ENCODE measurements at places on chromosomes 3 and 15.

DNA sequence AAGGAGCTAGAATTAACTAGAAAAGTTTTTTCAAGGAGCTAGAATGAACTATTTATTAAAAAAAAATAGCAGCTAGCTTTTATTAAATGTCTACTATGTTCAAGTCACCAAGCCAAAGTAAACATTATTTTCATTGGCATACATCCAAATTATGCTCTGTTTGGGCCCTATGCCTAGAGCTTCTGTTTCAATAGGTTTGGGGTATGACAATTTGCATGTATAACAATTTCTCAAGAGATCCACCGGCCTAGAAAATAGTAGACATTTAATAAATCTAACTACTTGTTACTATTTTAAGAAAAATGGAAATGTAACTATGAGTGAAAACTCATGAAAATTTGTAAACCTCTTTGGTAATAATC, 8.0 kb downstream of the GABRR3 start:
- DNase-seq: no peak

DNA sequence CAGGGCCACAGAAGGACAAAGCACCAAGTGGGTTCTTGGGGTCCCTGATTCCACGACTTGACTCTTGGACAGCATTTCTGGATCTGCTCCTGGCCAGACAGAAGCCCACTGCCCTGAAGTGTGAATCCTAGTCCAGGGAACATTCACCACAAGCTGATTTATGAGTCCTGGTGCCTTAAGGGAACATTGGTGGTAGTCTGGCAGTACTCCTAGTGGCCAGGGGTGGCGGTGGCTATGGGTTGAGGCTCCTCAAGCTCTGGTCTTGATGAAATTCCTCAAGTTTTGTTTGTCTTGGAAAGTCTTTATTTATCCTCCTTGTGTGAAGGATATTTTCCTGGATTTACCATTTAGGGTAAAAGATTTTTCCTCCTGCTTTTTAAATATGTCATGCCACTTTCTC, 307.5 kb downstream of the PYDC2 start:
- DNase-seq: no peak

- DNase-seq: no peak
Observed at GRCh38 chr3:26768068-26768651, 145.6 kb downstream of the LRRC3B start.

DNA sequence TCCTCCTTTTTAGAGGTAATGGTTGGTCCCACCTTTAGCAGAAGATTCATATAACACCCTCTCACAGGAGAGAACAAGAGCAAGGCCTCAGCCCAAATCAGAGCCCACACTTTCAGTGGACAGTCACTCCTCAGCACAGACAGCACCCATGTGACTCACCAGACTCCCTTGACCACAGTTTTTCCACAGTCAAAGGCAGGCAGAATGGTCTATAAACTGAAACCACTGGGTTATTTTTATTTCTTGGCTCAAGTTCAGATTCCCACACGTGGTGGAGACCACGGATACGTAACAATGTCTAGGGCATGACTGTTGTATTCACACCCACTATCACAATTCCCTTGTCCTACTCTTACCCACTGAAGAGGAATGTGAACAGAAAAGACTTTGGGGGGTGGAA, 237.8 kb upstream of the UBE2E1 start:
- no peak for DNase-seq

DNA sequence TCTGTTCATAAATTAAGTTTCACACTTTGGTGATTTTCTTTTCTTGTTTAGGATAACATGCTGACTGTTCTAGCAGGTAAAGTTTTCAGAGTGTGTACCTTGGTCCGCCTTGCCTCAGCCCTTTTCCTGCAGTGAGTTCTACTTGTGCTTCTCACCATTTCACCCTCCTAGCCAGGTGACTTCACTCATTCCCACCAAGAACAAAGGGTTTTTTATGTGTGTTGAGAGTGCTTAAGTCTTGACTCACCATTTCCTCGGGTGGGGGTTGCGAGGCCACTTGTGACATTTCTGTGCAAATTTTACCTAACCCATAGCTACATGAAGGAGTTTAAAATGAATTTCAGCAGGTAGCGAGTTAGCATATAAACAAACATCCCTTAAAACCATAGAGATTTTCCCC, 81.4 kb downstream of the C3orf38 start:
- no peak for DNase-seq

GRCh38 chr3:188834349-188834748, 337.4 kb upstream of the TPRG1 start:
- no peak for DNase-seq

GRCh38 chr3:5221701-5222100, 34.2 kb downstream of the EDEM1 start:
- no peak for DNase-seq

- no peak for DNase-seq
Observed at GRCh38 chr3:65979731-65980130, 59.0 kb downstream of the MAGI1 start.

DNA sequence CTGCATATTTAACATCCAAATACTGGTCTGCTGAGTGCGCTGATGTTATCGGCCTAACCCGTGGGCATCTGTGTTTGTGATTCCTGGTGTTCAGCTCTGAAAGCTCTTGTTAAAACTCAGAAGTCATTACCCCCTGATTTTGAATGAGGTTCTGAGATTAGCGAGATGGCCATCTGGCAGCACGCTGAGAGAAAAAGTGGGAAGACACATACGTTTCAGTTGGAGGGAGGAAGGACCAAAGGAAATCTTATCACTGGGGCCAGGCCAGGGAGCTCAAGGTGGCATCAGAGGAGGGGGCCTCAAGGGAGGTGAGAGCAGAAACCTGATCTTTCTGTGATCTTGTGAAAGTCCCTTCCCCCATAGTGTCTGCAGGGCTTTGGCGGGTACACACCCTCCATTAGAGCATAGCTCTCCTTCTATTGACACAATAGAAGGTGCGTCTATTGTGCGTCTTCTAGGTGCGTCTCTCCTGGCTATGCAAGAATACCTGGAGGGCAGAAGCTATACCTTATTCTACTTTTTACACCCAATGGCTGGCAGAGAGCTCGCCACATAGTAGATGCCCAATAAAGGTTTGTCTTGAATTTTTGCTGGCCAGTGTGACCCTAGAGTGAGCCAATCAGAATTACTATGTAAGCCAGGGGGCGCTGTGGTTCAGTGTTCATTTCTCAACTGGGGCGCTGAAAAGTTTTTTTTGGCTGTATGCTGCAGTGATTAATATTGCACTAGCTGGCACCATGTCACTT, 182.4 kb downstream of the SHQ1 start:
- DNase-seq: no peak

DNA sequence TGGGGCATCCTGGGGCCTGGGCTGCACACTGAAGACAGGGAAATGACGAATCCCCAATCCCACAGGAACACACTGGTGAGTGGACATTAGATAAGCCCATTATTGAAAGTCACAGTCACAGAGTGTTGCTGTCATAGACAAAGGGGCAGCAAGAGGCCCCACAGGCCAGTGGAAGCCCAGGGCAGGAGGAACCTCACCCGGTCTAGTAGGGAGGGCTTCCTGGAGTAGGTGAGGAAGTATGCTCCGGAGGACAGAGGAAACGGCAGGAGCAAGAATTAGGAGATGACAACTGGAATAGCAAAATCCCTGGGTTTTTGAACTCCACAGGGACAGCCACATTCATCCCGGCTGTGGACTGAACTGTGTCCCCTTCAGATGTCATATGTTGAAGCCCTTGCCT, 101.2 kb downstream of the TPRA1 start:
- no peak for DNase-seq

DNA sequence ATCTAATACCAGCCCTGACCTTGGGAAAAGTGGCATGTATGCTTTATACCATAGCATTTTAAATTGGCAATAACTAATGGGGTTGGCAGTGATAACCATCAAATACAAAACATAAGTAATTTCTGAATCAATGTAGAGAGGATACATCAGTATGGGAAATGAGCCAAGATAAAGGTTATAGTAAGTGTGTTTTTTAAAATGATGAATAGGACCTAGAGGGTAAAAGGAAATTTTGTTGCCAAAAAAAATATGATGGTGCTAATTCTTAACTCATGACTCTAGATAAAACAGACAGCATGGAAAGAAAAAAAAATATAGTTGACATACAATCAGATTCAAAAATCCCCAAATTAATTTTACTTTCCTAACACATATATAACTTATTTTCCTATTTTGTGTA, 75.4 kb upstream of the ROBO1 start:
- DNase-seq: no peak

GRCh38 chr3:124731760-124732159, 1.5 kb downstream of the UMPS start:
- DNase-seq: no peak

GRCh38 chr15:50051811-50052419, 67.1 kb downstream of the ATP8B4 start:
- DNase-seq: peak; percentile 10

DNA sequence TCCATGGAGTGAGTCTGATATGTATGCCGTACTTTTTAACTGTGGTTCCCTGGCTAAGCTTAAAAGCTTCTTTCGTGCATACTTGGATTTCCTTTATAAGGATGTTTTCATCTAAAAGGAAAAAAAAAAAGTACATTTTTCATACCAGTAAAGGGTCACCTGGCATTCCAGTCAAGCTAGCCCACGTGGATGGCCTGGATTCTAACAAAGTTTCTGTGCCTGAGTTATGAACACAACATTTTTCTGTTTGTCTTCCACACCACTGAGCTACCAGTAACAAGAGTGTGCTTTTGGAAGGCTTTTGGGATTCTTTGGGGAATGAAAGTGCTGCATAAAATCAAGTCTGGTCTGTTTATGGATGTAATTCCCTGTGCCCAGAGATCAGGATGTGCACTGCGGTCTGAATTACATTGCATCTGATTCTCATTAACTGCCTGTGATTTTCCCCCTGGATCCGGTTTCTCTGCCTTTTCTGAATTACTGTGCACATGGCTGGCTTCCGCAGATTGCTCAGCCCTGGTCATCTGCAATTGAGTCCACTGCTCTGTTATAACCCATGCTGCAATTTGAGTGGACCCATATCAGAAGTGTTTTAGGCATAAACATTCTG, 38.2 kb upstream of the MAGI1 start:
- no peak for DNase-seq

- DNase-seq: no peak
Observed at GRCh38 chr15:95292785-95293450, 1037.6 kb upstream of the NR2F2 start.

DNA sequence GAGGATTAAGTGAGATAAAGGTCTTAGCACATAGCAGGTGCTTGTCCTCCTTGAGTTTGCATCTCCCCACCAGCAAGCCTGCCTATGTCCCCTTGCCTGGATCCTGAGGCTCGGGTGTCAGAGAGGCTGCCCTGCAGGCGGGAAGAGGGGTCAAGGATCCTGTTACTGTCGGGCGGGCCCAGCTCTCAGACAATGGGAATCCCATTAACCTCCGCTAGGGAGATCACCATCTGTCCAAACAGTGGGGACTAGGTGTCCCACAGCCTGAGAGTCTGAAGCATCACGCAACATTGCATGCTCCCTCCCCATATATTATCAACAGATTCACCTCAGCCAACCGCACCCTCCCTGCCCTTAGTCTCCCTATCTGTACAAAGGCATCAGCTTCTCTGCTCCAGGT, 151.4 kb downstream of the FBLN2 start:
- DNase-seq: no peak

DNA sequence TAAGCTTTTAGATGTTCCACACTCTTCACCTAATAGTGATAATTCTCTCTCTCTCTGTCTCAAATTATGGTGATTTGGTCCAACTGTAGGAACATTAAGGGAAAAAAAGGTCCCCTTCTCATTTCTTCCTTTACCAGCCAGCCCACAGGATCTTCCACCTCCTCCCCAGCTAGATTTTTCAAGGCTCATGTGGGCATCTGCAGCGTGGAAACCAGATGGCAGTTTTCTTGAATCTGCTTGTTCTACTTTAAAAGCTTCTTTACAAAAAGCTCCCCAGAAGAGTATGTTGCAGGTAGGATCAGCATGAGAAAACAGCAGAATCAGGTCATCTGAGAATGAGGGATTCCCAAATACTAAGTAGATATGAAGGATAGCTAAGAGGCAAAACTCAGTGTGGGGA, 208.6 kb upstream of the PFN2 start:
- no peak for DNase-seq

DNA sequence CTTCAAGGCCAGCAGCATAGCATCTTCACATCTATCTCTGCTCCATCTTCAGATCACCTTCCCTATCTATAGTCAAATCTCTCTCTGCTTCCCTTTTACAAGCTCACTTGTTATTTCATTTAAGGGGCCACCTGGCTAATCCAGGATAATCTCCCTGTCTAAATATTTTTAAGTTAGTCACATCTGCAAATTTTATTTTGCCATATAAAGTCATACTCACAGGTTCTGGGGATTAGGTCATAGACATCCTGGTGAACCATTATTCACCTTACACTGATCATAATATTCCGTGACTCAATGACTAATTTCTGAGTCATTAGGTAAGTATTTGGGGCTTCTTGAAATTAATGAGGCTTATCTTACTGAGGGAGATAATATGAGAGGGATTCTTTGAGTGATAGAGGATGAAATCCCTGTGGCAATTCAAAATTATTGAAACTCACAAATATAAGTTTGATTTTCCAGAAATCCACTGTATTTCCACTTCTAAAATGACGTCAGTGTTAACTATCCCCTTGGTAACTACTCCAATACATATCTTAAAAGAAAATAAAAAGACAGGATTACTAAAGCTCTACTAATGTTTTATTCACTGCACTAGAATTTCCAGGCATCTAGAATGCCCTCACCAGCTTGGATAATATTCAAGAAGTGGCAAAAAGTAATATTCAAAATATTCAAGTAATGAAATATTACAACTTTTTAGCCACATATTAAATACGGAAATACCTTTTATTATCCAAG, 93.7 kb upstream of the RBMS3 start:
- no peak for DNase-seq

DNA sequence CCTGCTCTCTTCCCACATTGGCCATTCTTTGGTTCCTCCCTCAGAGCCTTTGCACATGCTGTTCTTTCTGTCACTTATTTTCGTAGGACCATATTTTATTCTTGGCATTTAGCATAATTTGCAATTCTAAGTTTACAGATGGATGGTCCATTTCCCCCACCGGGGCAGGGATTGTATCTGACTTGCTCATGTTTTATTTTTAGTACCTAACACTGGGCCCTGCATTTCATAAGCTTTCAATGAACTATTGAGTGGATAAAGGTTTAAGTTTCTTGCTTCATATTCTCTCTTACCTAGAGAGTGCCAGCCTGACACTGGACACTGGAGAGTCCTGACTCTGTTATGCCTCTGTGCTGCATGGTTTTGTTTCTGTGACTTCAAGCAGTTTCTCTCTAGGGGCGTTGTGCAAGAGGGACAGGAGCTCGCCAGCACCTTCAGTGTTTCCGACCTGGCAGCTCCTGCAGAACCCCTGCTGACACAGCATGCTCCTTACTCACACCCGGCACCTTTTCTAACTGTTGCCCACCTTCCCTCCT, 87.4 kb downstream of the FLNB start:
- DNase-seq: no peak

DNA sequence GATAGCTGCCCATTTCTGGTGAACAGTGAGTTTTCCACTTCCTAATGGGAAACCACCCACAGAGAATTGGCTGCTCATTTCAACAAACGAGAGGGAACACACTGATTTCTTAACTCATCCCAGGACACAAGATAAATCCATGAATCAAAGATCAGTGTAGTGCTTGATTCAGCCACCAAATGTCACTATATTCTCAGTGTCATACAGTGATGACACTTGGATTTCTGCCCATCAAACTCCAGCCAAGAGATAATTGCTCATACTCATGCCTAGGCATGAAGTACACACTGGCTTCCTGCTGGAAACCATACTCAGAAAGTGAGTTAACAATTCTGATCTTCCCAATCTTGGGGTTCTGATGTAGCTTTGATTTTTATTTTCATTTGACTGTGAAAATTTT, 35.4 kb upstream of the GRM7 start:
- DNase-seq: no peak

- DNase-seq: no peak
Observed at GRCh38 chr3:193938613-193939012, 197.3 kb upstream of the HES1 start.
